ENCODE measurements at places on chromosomes 3 and 15.

- no peak for DNase-seq
These were observed 342.0 kb upstream of the PPP2R3A start for GRCh38 chr3:135623558-135623957.

GRCh38 chr15:80507638-80508316 lies 103.6 kb downstream of the ARNT2 start:
- DNase-seq: no peak

DNA sequence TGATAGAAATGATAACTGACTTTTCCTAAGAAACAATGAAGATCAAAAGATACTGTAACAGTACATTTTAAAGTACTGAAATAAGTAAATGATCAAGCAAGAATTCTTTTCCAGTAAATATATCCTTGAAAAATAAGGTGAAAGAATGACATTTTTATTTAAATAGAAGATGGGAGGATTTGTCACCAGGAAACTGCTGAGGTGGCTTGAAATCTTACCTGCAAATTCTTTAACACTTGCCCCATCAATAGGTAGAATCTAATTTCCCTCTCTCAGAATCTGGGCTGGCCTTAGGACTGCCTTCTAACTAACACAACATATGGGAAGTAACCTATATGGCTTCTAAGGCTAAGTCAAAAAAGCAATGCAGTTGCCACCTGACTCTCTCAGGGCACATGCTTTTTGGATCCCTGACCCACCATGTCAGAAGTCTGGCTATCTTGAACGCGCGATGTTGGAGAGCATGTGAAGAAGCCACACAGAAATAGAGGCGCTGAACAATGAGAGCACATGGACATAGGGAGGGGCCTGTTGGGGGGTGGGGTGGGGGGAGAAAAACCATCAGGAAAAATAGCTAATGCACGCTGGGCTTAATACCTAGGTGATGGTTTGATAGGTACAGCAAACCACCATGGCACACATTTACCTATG lies 11.5 kb downstream of the ACSBG1 start:
- no peak for DNase-seq

DNA sequence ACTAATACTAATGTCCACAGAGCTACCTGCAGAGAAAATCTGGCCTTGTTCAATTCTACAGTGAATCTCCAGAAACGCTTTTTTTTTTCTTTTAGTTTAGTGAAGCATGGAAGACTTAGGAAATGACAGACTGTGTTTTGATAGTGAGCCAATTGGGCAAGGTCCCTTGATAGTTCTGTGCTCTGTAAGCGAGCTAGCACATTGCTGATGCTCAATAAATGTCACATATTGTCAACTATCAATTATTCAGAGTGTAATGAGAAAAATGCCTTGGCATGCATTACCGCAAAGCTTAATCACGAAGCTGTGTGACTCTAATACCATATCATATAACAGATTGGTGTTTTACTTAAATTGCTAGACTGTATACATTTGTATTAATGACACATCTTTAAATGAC lies 5.2 kb upstream of the C3orf85 start:
- DNase-seq: no peak

DNA sequence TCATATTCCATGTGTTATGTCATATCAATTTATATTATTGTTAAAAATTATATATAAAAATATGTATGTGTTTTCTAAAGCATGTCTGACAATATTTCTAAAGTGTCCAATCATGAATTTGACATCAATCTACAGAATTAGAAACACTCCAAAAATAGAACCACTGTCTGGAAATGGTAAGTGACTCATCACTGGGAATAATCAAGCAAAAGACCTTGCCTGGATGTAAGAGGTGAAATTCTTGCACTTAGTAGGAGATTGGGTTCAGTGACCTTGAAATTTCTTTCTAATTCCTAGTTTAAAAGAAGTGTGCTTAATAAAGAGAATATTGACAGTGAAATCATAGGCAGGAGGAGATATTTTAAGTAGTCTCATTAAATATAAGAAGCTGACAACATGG lies 188.8 kb downstream of the ZNF385D start:
- no peak for DNase-seq

DNA sequence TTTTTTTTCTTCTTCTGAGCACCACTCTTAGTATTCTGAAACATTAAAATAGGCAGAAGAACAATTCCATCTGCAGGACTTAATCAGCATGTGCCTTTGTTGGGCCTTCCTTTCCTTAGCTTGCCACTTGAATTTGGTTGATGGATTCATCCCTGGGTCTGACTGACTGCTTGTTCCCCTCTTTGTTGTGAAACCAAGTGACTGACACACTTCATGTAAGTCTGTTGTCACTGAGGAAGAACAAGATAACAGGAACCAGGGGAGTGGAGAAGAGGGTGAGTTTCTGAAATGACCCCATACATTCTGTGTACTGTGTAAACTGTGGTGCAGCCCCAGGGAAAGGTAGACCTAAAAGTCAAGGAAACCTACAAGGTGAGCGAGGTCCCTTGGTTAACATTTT lies 188.7 kb upstream of the TBC1D5 start:
- no peak for DNase-seq

DNA sequence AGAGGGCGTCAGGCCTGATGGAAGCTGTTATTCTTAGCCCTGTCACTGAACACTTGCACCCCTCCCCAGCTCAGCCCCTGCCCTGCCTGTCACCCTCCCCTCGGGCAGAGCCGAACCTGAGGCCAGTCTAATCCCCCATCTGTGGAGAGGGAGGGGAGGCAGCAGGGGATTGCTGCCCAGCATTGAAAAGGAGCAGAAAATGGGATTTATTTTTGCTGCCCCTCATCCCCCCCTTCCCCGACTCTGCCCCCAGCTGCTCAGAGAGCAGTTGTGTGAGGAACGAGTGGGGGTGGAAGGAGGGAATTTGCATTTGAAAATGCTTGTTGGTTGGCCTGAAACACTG lies 71.6 kb downstream of the EPHB3 start:
- DNase-seq: no peak

DNA sequence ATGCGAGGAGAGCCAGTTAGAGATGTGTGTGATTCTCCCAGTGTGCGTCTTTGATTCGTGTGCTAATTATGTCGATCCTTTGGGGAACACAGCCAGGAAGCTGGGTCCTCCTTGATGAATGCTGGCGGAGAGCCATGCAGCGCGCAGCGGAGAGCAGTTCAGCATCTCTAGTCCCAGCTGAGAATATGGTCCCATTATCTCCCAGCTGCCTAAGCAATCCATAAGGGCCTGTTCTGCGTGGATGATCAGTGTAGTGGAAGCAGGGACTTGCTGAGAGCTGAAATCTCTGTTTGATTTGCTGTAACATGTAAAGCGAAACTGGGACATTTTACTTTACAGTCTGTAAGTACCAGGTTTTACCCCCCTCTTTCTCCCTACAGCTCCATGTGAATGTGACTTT lies 412.7 kb downstream of the CNTN4 start:
- no peak for DNase-seq

DNA sequence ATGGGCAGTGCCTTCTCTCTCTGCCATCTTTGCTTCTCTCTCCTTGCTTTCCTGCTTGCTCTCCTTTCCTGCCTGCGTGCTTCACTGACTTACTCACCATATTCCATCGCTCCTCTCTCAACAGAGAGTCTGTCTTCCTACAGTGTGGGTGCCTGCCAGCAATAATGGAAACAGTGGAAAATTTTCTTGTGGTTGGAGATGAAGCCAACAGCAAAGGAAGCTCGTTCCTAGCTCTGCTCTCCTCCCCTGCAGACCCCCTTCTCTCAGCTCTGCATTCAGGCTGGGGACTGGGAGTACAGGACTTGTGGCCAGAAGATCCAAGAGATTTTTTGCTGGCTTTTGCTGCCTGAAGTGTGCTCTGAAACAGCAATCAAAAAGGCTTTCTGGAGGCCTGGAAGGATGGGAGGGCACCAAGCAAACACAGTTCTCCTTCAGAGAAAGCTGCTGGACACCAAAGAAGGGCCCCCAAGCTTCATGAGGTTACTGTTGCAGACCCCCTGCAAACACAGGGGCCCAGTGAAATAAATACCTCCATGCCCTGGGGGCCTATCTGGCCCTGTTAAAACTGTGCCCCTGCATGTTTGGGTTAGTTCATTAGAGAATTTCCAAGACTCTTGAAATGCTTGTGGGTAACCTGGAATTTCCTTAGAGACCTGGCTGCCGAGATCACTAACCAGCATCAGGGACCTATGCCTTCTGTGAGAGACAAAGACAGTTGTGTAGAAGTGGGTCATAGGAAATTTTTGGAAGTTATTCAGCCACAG lies 149.9 kb upstream of the RASGRP1 start:
- DNase-seq: no peak

DNA sequence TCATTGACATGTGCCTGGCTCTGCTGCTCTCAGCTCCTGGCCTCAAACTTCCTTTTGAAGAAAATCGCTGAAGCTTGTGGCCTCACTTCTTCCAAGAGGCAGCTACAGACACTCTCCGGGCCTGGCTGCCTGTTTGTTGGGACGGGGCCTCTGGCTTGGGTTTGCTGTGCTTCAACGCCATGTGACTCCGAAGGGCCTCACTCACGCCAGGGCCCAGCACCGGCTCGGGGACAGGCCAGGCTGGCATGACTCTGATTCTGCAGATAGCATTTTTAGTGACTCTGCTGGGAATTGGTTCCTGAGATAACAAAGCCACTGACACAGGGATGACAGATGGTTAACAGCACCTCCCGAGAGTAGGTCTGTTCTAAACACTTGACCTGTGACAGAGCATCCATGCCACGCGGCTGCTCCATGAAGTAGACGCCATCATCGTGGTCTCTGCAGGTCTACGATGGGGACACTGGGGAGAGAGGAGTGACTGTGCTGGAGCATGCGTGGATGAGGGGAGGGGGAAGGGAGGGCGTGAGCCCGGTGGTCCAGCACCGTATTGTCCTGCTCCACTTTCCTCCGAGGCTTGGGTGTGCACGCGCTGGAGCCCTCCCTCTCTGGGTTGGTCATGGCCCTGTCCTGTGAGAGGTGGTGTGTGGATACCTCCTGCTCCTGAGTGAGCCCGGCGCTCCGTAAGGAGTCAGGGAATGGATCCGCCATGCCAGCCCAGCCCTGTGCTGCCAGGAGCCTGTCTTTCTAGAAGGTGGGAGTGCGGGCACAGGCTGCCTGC lies 133.6 kb downstream of the TJP1 start:
- DNase-seq: no peak

- DNase-seq: no peak
These were observed 248.3 kb downstream of the SLCO3A1 start for GRCh38 chr15:92101708-92102394.

GRCh38 chr3:39221141-39221530 lies 28.7 kb upstream of the XIRP1 start:
- DNase-seq: no peak

- no peak for DNase-seq
These were observed 185.8 kb upstream of the TTC14 start for GRCh38 chr3:180416111-180416594.

DNA sequence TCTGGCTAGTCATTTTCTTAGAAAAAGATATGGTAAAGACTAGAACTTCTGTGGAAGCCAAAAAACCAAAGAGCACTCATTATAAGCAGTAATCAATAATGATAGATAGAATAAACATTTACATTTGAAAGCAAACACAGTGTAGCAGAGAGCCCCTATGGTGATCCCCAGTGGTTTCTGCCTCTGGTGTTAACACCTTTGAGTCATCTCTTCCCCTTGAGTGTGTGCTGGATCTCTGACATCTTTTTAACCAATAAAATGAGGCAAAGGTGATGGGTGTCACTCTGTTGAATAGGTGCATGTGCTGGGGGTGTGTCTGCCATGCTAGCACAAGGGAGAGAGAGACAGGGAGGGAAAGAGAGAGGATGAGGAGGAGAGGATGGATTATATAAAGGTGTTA lies 121.6 kb downstream of the TFG start:
- no peak for DNase-seq

DNA sequence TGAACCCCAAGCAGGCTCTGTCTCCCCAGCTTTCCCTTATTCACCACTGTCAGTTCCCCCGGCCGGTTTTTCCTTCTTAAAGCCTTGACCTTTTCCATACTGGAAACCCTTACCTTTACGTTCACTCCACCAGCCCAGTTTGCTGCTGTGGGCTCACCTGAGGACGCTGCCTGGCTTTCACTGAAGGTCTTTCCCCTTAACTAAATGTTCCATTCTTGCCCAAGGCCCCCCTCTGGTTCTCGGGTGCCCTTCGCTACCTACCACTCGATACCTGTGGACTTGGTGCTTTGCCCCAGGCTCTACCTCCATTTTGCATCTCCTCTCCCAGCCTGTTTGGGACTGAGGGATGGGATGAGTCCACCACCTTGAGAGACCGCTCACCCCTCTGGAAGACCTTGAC lies 851 bp downstream of the AP2M1 start:
- no peak for DNase-seq

DNA sequence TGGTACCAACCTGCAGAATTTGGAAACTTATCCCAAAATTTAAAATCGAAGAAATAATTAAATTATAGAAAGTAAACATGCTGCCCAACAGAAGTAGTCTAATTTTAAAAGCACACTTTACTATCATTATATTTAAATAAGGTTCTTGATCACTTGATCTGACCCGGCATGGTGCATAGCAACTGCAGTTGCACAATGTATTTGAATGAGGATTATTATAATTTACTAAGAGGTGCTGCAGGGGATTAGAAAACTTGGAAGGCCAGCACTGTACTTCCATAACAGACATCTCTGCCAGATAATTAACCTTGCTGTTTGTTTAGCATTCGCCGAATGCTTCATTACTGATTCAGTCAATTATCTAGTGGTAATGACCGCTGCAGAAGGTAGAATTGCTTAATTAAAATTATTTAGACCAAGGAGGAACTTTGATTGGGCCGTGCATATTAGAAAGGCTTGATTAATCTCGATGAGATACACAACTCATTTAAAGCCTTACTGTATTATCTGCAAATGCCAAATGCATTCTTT lies 971.6 kb downstream of the ZPLD1 start:
- no peak for DNase-seq

GRCh38 chr3:196219194-196219969 lies 3.0 kb downstream of the SLC51A start:
- DNase-seq: peak; percentile 50

GRCh38 chr3:184737641-184738505 lies 26.0 kb upstream of the MAGEF1 start:
- DNase-seq: no peak

GRCh38 chr3:191066669-191067068 lies 132.4 kb upstream of the OSTN start:
- no peak for DNase-seq

- DNase-seq: no peak
These were observed 23.2 kb downstream of the CD86 start for GRCh38 chr3:122078235-122078935.

DNA sequence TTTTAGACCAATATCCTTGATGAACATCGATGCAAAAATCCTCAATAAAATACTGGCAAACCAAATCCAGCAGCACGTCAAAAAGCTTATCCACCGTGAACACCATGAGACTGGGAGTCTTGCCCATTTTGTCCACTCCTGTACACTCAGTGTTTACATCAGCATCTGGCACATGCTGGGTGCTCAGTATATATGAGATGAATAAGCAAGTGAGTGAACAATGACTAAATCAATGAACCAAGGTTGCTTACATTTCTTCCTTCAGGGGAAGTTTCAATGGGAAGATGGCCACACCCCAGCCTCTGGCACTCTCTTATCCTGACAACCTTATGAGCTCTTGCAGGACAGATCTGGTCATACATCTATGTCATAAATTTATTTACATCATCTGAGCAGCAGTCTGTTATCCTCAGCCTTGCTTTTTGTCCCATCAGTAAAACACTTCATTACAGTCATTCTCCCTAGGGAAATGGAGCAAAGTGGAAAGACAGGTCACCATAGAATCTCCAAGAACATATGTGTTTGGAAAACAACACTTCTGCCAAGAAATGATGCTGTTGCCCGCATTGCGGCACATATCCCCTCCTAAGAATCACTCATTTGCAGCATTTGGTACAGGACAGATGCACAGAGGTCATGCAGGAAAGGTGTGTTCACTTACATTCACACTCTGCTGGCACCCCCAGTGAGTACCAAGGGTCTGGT lies 171.8 kb upstream of the EIF1B start:
- no peak for DNase-seq

- no peak for DNase-seq
These were observed 8.1 kb downstream of the ISG20 start for GRCh38 chr15:88646951-88647350.
